Effector memory CD8-positive, alpha-beta T cell (primary cell): ENCODE measurements at places on chromosomes 2 and 18.

DNA sequence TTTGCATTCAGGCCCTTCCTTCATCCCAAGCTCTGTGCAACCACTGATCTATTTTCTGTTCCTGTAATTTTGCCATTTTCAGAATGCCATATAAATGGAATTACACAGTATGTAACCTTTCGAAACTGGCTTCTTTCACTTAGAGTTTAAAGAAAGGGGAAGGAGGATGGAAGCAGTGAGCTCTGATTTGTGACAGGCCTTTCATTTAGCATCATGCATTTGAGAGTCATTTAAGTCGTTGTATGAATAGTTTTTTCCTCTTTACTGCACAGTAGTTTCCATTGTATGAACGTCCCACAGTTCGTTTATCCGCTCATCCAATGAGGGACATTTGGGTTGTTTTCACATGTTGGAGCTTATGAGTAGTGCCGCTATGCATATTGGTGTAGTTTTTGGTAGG lies 67.0 kb downstream of the LBH start:
- DNase-seq: no peak

GRCh38 chr2:146807568-146808168 lies 1037.2 kb upstream of the ACVR2A start:
- no peak for DNase-seq

DNA sequence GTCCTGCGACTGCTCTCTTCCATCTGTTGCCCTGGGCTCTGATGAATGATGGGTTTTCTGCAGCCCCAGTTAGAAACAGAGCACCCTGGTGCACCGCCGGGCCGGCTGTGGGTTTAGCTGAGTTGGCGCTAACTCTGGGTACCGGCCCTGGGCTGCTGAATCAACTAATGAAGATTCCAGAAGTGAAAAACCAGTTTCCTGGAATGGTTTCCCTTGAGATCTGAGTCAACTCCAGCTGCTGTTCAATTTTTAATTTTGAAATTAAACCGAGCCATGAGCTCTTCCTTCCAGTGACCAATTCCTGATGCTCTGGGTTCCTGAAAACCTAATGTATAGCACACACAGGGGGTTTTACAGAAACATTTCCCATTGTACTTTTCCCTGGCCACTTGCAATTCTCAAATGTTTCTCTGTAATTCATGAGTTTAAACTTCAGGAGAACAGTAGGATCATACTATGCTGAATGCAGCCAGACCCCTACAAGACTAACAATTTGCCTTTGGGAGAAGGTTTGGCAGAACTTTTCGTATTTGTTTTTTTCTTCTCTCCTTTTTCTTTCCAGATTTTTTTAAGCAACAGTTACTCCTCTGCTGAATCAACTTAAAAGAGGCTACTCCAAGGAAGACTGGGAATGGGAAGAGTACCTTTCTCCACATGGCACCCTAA lies 5.5 kb downstream of the COL6A3 start:
- DNase-seq: no peak

DNA sequence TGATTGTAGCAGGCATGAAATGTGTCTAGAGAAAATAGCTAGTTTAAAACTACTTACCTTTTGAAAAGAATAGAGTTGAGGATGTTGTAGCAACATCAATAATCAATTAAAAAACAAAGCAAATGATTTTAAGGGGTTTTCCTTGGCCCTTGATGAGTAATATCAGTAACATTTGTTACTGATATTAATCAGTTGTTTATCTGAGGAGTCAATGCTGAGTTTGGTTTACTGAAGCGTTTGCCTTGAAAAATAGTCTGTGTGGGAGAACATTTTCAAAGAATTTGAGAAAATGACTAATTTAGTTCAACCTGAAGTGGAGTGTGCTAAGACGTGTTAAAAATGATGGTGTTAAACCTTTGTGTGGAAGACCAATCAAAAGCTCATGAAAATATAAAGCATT lies 9.3 kb downstream of the PTH2R start:
- no peak for DNase-seq

GRCh38 chr2:61288070-61288841 lies 126.3 kb downstream of the C2orf74 start:
- DNase-seq: no peak

GRCh38 chr2:98799375-98800329 lies 68.7 kb upstream of the MGAT4A start:
- no peak for DNase-seq

- DNase-seq: no peak
Observed at GRCh38 chr2:173214213-173214612, 138.6 kb downstream of the MAP3K20 start.

DNA sequence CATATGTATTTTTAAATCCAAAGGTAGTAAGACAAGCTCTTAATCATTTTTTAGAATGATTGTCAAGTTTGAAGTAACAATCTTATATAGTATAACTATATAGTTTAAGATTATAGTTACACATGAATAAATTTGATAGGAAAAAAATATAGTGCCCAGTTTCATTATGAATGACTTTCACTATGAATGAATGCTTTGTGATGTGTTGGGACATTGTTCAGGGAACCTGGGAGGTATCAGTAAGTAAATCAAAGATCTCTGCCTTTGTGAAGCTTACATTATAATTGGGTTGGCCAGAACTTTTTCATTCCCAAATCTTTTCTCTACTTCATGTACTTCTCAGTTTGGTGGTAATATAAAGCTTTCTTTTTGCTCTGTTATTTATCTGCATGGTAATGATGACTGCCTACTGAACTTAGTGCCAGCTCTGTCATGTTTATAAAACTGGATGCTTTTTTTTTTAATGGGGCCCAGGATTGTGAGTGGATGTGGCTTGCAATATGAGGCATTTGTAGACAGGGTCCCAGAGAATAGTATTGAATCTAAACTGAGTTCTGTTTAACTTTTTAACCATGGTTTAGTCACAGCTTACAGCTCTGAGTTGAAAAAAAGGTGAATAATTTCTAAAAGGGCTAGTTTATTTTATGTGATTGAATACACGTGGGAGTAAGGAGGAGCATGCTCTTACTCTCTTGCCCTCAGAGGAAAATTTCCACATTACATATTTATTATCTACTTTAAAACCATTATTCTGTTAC lies 23.3 kb downstream of the GLS start:
- no peak for DNase-seq

GRCh38 chr2:224077773-224078507 lies 38.9 kb upstream of the SERPINE2 start:
- no peak for DNase-seq

GRCh38 chr2:202299712-202300111 lies 34.1 kb downstream of the NOP58 start:
- no peak for DNase-seq

GRCh38 chr2:237626813-237627440 lies 460 bp upstream of the LRRFIP1 start:
- DNase-seq: no peak

DNA sequence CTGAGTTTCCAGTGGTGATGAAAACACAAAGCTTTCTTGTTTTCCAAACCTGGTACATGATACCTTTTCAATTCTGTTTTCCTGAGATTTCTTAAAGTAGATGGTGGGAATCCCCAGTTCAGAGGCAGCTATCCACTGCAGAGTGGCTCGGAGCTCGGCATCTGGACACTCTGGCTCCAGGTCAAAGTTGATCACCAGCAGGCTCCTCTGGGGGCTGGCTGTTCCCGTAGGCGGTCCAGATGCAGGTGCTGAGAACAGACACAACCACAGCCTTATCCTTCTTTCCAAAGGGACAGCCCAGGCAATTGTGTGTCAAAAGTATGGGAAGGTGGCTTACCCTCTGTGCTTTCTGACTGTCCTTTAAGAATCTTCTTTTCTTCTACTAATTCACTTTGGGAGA lies 119.5 kb downstream of the DAW1 start:
- no peak for DNase-seq

- peak; percentile 43 for DNase-seq
Observed at GRCh38 chr2:11753886-11754699, 7.7 kb downstream of the LPIN1 start.

DNA sequence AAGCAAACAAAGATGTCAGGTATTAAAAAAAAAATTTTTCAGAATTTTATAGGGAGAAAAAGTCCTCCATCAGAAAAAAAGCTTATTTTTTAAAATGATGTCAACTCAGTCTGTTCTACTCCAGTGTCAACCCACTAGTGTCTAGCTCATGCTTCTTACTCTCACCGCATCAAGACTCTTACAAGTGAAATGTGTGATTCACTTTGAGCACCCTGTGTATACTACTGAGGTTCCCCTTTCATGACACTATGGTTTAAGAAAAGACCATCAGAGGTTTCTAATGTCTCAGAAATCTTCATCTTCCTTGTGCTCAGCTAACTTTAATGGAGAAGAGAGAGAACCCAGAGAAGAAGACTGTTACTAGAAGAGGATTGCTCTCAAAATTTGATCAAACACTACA lies 43.4 kb downstream of the FEZ2 start:
- DNase-seq: no peak

DNA sequence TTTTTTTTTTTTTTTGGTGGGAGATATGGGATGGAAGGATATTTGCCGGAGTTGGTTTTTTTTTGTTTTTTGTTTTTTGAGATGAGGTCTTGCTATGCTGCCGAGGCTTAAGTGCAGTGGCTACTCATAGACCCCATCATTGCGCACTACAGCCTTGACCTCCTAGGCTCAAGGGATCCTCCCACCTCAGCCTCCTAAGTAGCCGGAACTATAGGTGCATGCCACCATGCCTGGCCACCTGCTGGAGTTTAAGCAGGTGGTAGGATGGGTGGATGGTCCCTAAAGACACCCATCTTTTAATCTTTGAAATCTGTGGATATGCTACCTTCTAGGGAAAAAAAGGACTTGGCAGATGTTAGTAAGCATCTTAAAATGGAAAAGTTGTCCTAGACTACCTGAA lies 169.8 kb downstream of the TGIF1 start:
- DNase-seq: no peak
